Spinal cord (tissue), 10 donors: ENCODE measurements at places on chromosomes 3 and 15. TPM values are rescaled to one million over a fixed set of nuclear protein-coding genes. Genes with fewer than 3 reads are reported as not detected.

ANKUB1 gene
- total RNA-seq: 3.3 TPM

- H3K36me3 ChIP-seq: peaks cover 19% of the 10 kb centered on the region
- no peaks in the 10 kb centered on the region for H3K4me1 ChIP-seq
- DNase-seq: no peak
- no peaks in the 10 kb centered on the region for H3K27me3 ChIP-seq
These were observed 21.0 kb downstream of the MIX23 start for GRCh38 chr3:122362026-122362425.

GRCh38 chr3:21752749-21753347, 1.8 kb upstream of the ZNF385D start:
- no peak overlapping the region for H3K27ac ChIP-seq
- H3K27me3 ChIP-seq: no peaks in the 10 kb centered on the region
- DNase-seq: no peak

- H3K4me3 ChIP-seq: no peak overlapping the region
- no peaks in the 10 kb centered on the region for H3K36me3 ChIP-seq
- H3K27me3 ChIP-seq: no peaks in the 10 kb centered on the region
- no peak for DNase-seq
These were observed 246.2 kb downstream of the UACA start for GRCh38 chr15:70517194-70517590.

DNA sequence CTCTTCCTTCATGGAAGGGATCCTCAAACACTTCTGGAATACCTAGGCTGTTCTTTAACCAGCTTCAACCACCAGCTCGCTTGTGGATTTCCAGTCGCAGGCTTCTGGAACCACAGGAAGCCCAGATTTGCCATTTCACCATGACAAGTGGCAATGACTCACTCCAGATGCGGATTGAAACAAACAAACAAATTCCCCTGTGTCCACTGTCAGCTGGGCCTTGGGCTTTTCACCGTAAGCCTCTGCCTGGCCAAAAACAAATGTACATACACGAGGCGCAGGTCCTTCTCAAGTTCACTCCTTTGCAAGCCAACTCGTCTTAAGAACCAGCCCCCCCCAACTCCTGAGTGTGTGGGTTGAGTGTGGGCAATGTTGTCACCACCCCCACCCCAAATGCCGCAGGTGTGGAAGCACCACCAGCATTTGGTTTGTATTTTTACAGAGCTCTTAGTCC, 8.8 kb downstream of the BCL6 start:
- H3K27me3 ChIP-seq: peaks cover 6% of the 10 kb centered on the region
- H3K4me1 ChIP-seq: peaks cover 47% of the 10 kb centered on the region
- peaks cover 9% of the 10 kb centered on the region for H3K36me3 ChIP-seq
- H3K4me3 ChIP-seq: no peak overlapping the region

- no peak for DNase-seq
- no peak overlapping the region for H3K4me3 ChIP-seq
- peaks cover 89% of the 10 kb centered on the region for H3K36me3 ChIP-seq
- no peak overlapping the region for H3K27ac ChIP-seq
- no peaks in the 10 kb centered on the region for H3K27me3 ChIP-seq
These were observed 8.8 kb downstream of the KLF15 start for GRCh38 chr3:126348308-126348920.

DNA sequence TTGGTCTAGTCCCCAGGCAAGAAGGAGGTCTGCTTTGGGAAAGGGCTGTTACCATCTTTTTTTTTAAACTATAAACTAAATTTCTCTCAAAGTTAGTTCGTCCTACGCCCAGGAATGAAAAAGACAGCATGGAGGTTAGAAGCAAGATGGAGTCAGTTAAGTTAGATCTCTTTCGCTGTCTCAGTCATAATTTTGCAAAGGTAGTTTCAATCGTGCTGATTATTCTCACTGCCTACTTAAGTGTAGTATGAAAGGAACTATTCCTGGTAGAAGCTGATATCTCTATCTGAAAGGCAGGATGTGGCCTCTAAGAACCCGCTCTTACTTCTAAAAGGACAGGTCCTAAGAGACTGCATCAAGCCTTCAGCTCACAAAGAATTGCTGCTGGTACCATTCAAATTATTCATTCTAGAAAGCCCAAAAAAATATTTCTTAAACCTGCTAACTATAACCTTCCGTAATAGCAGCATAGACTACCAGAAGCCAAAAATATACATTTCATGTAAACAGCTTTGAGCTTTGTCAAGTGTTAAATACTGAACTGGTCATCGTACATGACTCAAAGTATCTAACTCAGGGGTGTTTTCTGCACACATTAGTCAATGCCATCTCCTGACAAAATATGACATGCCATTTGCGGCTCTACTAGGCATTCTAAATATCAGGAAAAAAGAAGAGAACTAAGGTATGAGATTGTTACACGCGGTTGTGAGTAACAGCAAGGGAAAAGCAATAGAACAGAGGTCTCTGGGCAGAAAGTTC, 96.0 kb upstream of the CCDC80 start:
- H3K27ac ChIP-seq: no peak overlapping the region
- H3K27me3 ChIP-seq: no peaks in the 10 kb centered on the region

DNA sequence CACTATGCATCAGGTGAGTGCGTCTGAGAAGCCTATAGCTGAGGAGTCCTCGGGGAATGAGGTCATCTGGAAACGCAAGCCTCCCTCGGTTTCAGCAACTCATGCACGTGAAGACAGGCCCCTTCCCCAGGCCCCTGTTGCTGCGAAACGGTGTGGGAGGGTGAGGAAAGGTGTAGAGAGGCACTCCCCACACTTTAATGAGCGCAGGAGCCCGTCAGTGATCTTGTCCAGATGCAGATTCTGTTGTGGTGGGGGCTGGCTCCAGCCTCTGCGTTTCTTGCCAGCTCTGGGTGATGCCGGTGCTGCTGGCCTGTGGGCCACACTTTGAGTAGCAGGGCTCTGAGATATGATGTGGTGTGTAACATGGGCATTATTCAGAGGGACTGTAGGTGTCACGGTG, 38.6 kb upstream of the LACTB start:
- H3K4me3 ChIP-seq: no peak overlapping the region
- H3K4me1 ChIP-seq: peaks cover 6% of the 10 kb centered on the region
- H3K27ac ChIP-seq: no peak overlapping the region
- H3K36me3 ChIP-seq: no peaks in the 10 kb centered on the region
- no peak for DNase-seq
